ENCODE measurements at places on chromosomes 12 and 14.

DNA sequence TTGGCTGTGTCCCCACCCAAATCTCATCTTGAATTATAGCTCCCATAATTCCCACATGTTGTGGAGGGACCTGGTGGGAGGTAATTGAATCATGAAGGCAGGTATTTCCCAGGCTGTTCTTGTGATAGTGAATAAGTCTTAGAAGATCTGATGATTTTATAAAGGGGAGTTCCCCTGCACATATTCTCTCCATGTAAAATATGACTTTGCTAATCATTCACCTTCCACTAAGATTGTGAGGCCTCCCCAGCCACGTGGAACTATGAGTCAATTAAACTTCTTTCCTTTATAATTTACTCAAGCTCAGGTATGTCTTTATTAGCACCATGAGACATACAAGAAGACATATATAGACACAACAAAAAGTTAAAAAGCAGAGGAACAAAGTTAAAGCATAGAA, 120.0 kb downstream of the CPNE8 start:
- DNase-seq, result no peak

DNA sequence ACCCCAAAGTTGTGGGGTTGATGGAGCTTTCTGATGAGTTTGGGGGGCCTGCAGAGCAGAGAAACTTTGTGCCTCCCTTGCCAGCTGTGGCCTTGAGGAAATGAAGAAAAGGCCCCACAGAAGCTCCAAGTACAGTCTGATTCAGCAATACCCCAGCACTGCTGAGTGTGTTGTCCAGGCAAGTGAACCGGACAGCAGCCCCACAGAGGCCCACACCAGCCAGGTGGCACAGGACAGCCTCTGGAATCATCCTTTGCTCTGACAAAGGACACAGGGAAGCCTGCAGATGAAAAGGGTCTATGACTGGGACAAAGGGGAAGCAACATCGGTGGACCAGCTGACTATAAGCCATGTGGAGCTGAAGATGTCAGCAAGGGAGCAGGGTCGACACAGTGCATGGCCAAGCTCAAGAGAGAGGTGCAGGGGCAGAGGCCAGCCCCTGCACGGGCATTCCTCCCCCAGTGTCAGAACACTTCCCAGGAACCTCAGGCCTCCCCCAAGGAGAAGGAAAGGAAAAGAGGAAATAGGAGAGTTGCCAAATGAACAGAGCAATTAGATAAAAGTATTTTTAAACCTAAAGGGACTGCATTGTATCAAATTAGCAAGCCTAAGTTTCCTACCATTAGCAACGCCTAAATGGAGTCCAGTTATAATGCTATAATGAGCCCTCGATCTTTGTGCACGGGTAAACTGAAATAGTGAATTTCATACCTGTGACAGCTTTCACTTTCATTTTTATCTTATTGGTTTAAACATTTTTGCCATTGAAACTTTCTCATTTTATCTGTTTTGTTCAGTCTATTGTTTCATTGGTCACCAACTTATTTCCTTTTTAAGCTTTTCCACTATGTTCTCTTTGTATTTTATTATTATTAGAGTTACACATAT, 46.3 kb upstream of the PTGDR start:
- no peak for DNase-seq

DNA sequence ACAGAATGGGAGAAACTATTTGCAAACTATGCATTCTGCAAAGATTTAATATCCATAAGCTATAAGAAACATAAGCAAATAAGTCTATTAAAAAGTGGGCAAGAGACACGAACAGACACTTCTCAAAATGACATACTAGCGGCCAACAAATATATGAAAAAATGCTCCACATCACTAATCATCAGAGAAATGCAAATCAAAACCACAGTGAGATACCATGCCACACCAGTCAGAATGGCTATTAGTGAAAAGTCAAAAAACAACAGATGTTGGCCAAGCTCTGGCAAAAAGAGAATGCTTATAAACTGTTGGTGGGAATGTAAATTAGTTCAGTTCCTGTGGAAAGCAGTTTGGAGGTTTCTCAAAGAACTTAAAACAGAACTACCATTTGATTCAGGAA, 121.3 kb downstream of the KCNMB4 start:
- no peak for DNase-seq

GRCh38 chr14:34424488-34424887, 37.6 kb downstream of the SPTSSA start:
- DNase-seq, result no peak

GRCh38 chr12:117071009-117071408, 28.2 kb downstream of the TESC start:
- no peak for DNase-seq

GRCh38 chr14:101937926-101938767, 26.2 kb upstream of the DYNC1H1 start:
- peak; percentile 14 for DNase-seq

DNA sequence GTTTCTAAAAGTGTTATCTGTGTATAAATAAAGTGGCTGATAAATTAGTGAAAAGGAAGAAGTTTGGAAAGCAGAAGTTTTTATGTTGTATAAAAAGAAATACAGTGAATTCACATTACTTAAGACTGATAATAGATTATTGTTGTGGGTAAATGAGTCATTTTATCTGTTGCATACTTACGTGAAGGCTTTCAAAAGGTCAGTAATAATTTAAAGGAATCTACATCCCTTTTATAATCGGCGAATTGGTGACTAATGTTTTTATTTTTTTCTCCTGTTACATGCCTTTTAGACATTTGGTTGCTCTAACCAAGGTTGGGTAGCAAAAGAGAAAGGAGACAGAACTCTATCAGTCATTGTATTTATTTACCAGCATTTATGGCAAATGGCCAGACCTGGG, 155.9 kb downstream of the SLC41A2 start:
- DNase-seq, result no peak

GRCh38 chr14:104515811-104516780, 63.5 kb upstream of the C14orf180 start:
- DNase-seq, result no peak

- no peak for DNase-seq
Measured at GRCh38 chr14:99982537-99983250, 82.5 kb upstream of the EVL start.

GRCh38 chr14:49497725-49498348, 88.3 kb downstream of the RPS29 start:
- no peak for DNase-seq

DNA sequence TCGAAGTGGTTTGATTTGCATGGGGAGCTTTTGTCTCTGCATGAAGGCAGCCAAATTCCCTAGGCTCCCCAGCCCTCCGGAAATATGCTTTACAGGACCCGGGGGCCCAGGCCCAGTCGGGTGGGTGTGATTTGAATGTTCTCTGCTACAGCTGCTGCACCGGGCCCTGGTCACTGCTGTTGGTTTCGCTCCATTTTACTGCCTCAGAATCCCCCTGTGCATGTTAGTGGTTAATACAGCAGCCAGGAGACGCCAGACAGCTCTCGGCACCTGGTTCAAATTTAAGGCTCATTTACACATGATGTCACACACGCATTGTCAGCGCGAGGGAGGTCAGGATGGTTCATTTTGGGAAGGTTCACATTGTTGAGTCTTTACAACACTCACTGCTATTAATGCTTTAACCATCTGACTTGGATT, 99.6 kb downstream of the SLC38A6 start:
- no peak for DNase-seq

GRCh38 chr12:98939350-98939749, 294.3 kb downstream of the APAF1 start:
- peak; percentile 56 for DNase-seq

- no peak for DNase-seq
Measured at GRCh38 chr12:1470051-1470450, 124.3 kb downstream of the FBXL14 start.

DNA sequence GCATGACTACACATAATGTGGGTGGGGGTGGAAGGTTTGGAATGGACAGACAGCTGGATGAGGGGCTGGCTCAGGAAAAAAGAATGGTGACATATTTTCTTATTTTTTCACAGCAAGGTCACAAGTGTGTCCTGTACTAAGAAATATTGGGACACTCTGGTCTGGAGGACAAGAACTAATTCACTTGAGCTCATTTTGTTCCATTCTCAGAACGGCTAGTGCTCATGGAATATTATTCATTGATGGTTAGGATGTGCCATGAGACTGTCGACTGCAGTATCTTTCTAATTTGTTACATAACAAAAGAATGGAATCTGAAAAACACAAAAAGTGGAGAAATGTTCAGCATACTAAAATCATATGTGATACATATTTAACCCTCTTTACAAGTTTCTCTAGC, 149.5 kb downstream of the BMP4 start:
- no peak for DNase-seq

- peak; percentile 7 for DNase-seq
Measured at GRCh38 chr12:128052331-128052730, 214.6 kb upstream of the TMEM132C start.

- no peak for DNase-seq
Measured at GRCh38 chr14:59217011-59217410, 28.5 kb downstream of the DAAM1 start.

DNA sequence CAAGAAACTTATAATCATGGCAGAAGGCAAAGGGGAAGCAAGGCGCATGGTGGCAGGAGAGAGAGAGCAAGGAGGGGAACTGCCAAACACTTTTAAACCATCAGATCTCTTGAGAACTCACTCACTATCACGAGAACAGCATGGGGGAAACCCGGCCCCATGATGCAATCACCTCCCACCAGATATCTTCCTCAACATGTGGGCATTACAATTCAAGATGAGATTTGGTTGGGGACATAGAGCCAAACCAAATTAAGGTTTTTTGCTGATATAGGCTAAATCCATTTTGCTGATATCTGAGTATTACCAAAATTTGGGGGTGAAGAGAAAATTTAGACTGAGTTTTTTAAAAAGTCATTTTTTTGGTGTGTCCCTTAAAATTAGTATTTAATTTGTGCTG, 54.9 kb upstream of the TMX1 start:
- DNase-seq, result no peak

DNA sequence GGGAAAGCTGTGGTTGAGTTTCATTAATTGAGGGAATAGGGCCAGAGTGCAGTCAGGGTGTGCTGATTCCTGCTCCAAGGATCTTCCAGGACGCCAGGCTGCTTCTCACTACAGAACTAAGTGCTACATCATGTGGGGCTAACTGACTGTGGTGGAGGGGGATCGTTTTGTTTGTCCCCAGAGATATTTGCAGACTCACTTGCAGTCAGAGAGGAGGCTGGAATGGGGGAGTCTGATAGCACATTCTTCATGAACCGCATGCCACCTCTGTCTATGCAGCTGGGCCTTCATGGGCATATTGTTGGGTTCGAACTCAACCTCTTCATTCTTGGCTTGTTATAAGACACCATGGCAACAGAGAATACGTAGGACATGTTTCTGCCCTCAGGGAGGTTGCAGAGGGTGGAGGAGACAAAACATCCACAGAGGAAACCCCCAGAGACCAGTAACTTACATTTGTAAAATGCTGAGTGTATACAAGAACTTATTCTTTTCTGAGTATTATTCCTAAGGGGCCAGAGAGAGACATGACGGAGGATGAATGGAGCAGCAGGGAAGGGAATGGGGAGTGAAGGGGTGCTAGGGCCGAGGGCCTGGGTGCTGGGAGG, 13.0 kb downstream of the KRT7 start:
- no peak for DNase-seq

- no peak for DNase-seq
Measured at GRCh38 chr14:61479746-61480502, 158.5 kb downstream of the PRKCH start.

DNA sequence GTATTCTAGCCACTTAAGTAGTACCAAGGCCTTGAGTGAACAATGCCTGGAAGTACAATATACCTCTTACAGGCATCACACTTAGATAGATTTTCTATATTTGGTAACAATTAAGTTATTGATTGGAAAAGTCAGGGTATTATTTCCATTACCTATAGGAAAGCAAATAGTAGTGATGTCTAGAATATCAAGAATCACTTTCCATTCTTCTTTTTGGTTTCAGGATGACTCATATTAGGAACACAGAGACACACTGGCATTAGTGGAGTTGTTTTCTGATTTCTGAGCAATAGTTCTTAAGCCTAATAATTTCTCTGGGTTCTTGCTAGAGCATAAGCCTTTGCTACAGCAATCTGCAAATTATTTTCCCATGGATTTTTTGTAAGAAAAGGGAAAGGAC, 1640.0 kb upstream of the SEL1L start:
- no peak for DNase-seq

DNA sequence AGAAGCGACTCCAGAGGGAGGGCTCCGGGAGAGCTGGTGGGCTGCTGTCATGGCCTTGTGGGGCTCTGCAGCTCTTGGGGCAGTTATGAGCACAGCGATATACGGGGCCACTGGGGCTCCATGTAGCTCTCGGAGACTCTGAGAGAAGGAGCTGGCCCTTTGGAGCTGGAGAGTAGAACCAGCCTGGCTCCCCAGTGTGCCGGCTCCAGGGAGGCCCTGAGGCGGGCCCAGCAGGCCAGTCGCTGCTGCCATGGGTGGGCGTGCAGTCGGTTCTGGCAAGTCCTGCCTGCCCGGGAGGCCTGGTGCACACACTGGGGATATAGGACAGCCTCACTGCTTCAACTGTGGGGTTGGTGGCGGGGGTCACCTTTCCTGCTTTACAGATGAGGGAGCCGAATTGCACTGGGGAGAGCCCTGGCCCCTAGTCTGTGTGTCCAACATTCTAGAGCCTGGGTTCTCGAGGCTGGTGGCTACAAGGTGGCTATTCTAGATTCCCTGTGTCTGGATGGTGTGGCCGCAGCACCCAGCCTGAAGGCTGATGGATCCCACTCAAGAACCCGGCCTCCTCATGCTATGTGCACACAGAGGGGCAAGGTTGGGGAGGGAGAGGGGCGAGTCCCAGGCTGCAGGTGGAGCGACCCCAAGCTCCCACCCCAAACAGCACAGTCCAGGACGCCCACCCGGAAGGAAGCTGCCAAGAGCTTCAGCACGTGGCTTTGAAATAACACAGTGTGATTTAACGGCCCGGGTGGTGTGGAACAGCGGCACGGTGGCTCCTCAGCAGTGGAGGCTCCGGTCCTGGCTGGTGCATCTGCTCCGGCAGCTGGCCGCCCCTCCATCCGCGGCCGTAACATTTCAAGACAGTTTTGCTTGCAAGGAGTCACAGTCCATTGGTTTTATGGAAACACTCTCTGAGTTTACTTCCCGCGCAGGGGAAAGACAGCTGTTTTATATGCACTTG, 188.3 kb upstream of the C14orf180 start:
- DNase-seq, result no peak

- DNase-seq, result no peak
Measured at GRCh38 chr12:54016478-54016964, 7.7 kb downstream of the HOXC8 start.

All from dorsolateral prefrontal cortex (tissue), 122 donors.